Right renal cortex interstitium (tissue), 3 donors: ENCODE measurements at places on chromosomes 1 and 21. TPM values are rescaled to one million over a fixed set of nuclear protein-coding genes. Genes with fewer than 3 reads are reported as not detected.

- no peak for DNase-seq
Measured at GRCh38 chr1:228807904-228808605, 72.8 kb downstream of the RHOU start.

DNA sequence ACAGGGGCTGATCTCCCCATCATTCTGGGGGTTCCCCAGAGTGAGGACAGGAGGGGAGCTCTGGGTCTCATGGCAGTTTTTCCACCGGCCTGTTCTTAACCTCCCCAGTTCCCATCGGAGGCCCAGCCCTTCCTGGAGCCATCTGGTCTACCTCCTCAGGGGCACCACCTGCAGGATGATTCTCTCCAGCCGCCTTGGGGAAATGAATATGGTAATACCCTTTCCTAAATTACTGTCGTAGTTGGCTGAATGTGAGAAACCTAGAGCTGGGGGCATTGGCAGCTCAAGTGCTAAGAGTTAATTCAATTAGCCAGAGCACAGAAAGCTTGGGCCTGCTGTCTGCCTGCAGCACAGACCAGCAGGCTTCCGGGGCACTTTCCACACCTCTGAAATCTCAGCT lies 64.9 kb downstream of the TAS1R2 start:
- DNase-seq, result no peak

DNA sequence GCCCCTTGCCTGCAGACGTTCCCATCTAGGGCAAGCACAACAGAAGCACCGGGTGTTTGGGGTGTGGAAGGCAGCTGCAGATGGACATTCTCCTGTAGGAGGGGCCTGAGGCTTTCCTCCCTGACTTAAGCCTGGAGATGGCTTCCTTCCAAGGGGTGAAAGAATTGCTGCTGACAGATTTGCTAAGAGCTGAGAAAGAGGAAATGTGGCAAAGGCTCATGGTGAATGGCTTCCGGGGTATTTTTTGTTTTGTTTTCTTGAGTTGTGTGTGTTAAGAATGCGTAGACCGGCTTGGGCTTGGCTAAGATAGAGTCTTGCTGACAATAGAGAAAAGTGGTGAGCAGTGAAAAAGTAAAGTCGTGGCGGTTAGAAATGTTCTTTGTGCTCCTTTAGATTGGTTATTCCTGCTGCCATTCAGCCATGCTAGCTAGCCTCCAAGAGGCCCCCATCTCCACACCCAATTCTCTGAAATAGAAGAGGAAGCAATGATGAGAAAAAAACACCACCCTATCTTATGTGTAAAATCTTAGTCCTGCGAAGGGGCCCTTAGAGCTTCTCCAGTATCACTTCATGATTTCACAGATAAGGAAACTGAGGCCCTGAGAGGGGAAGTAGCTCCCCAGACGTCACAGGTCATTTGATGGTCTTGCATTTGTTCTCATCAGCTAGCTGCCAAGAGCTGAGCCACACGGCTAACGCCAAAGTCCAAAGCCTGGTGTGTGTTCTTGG lies 36.9 kb downstream of the EIF2D start:
- no peak for DNase-seq

DNA sequence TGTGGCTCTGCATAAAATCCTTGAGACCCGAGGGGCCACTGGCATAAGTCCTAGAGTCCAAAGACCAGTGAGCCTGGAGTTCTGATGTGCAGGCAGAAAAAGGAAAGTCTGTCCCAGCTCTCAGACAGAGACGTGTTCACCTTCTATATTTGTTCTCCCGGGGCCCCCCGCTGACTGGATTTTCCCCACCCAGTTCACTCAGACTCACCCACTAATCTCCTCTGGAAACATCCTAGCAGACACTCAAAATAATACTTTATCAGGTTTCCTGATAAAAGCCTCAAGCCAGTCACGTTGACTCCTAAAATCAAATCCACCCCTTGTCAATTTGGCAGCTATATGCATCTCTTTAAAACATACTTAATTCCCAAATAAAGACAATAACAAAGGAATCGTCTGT lies 1084.2 kb upstream of the NCAM2 start:
- no peak for DNase-seq

DNA sequence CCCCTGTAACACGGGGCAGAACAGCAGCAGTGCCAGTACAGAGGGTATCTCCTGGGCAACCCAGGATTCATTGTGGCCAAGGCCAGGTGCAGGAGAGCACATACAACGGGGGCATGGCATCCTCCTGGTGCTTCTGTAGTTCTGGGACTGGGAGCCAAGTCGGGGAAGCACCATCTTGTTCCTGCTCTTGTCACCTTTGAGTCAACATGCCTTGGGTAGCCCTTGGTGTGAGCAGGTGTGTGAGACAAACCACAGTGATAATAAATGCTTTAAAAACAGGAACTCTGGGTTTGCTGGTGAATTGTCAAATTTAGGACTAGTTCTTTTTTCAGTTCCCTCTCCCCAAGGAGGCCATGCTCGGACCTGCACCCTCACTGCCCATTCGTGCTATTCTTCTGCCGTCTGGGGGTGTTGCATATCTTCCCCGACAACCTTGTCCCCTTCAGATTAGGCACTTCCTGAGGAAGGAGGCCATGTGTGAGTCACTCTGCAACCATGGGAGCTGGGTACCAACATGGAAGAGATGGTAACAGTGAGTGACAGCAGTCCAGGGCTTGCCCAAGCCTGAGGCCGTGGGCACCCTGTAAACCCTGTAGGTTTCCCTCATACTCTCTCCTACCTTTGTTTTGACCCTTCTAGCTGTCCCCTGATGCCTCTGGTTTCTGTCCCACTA lies 150.2 kb downstream of the GRIK3 start:
- DNase-seq, result no peak

- DNase-seq, result no peak
Measured at GRCh38 chr1:162214202-162214601, 144.7 kb downstream of the NOS1AP start.

- no peak for DNase-seq
Measured at GRCh38 chr1:71269179-71269578, 188.3 kb upstream of the ZRANB2 start.

- no peak for DNase-seq
Measured at GRCh38 chr21:33339918-33340317, 15.1 kb downstream of the IFNAR1 start.

GRCh38 chr1:35873243-35873750 lies 9.7 kb upstream of the AGO1 start:
- no peak for DNase-seq

- no peak for DNase-seq
Measured at GRCh38 chr1:235831148-235831547, 35.6 kb downstream of the LYST start.

GRCh38 chr1:12229386-12229834 lies 420 bp upstream of the VPS13D start:
- no peak for DNase-seq

- DNase-seq, result no peak
Measured at GRCh38 chr1:54558434-54559030, 10.5 kb downstream of the ACOT11 start.

GRCh38 chr1:109790735-109791494 lies 27.2 kb upstream of the EPS8L3 start:
- DNase-seq, result no peak

DNA sequence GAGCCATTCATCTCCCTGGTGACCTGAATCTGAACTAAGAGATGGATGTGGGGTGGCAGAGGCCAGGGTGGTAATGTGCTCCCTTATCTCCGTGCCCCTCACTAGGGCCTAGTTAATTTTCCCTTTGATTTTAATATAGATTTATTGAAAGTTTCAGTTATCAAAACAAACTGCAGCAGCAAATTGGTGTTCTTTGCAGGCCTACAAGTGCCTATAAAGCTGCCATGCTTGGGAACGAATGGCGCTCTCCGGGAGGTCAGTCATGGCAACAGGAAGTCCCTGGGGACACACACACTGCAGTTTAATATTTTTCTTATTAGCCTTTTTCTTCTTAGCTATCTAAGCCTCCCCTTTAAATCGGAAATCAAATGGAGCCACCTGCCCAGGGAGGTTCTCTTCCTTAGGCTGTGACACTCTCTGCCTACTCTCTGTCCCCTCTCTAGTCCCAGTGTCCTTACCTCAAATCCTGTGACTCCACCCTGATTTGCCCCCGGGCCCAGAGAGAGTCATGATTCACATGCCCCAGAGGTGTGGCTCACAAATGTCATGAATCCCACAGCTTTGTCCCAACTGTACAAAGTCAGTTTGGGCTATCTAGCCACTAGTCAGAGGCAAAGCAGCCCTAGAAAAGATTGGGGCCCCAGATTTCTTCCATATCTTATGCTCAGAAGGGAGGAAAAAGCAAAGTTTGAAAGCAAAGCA lies 4.3 kb upstream of the ERI3 start:
- DNase-seq, result no peak

DNA sequence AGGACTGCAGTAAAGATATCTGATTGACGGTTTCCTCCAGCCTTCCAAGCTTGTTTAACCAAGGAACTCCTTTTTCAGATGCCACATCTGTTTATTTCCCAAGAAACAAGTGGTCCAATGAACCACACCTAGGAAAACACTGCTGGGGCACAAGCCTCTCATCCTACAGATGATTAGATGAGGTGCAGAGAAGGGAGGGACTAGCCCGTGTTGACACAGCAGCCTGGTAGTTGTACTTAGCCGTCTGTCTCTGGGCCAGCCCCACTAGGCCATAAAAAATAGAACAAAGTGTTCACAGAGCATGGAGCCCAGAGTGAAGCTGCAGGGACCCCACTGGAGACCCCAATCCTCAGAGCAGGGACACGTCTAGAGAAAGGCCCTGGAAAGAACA lies 32.1 kb downstream of the LRP8 start:
- DNase-seq, result no peak

DNA sequence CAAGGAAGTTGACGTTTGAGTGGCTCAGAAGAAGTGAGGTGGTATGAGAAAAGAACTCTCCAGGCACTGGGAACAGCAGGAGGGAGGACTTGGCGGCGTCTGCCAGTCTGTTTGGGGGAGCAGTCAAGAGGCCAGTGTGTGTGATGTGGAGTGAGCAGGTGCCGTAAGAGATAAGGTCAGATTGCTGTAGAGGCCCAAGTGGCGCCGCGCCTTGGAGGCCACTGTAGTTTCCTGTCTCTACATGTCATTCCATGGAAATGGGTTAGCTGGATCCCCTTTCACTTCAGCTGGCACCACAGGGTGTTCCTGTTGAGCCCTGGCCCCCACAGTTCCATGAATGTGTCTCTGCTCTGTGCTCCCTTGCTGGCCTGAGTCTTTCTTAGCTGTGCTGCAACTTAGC lies 35.5 kb upstream of the PTPRF start:
- DNase-seq, result no peak

- no peak for DNase-seq
Measured at GRCh38 chr21:17789656-17790055, 29.5 kb downstream of the C21orf91 start.

GRCh38 chr1:110608247-110608646 lies 2.1 kb upstream of the KCNA2 start:
- no peak for DNase-seq

DNA sequence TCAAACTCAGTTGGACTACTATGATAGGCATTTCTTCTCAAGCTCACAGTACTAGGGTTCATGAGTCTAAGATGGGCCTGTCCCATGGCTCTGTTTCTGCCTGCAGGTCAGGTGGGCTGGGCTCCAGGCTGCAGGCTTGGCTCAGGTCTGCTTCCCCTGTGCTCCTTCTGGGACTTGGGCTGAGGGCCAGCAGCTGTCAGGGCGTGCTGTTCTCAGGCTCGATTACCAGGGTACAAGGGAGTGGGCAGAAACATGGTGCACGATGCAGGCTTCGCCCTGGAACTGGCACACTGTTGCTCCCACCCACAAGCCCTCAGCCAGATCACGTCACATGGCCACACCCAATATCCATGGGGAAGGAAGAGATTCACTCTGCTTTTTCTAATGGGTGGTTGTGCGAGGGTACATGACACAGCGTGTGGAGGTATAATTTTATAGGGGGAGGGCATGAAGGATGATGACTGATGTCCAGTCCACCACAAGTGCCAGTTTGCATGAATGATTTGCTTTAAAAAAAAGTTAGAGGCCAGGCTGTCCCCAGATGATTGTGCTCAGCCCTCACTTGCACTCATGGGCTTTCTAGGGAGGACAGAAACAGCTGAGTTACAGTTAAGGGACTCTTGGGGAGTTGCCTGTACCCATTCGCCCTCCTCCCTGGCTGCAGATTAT lies 118.0 kb downstream of the ACTL8 start:
- DNase-seq, result no peak

GRCh38 chr1:67599085-67599484 lies 85.9 kb upstream of the GADD45A start:
- DNase-seq, result no peak

DNA sequence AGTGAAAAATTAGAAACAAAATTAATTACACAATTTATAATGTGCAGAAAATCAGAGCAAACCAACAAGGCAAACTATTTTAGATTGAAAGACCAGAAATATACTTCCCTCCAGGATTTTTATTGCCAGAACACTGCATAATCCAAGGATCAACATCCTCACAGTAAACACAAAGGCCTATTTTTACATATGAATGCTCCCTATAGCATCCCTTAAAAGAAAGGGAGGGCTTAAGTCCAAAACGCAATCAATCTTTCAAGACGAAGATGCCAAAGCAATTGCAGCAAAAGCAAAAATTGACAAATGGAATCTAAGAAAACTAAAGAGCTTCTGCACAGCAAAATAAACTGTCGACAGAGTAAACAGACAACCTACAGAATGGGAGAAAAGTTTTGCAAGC lies 18.6 kb upstream of the CHIA start:
- DNase-seq, result no peak

- DNase-seq, result no peak
Measured at GRCh38 chr1:30705698-30706097, 17.7 kb downstream of the MATN1 start.

DNA sequence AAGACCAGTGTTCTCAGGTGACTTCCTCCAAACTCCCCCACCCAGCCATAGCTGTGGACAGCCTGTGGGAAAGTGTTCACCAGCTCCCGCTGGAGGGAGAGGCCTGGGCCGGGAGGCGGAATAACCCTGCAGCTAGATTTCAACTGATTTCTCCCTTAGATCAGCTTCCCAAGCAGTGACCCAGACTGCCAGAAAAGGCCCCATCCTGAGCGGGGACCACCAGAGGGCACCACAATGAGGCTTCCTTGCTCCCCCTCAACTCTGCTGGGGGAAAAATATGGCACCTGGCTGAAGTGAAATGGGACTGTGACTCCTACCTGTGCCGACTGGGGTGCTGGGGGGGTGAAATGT lies 50.8 kb downstream of the RHBG start:
- DNase-seq, result no peak

The CFHR3 gene
- polyA plus RNA-seq, result 0.22 TPM

The TYW3 gene
- 36.9 TPM for polyA plus RNA-seq

The CREG1 gene
- 130 TPM for polyA plus RNA-seq

The LRRC71 gene
- polyA plus RNA-seq, result 0.35 TPM

The SV2A gene
- 7.7 TPM for polyA plus RNA-seq

The DCST2 gene
- 0.85 TPM for polyA plus RNA-seq
